Stimulated activated CD8-positive, alpha-beta memory T cell treated with anti-CD3 and anti-CD28 coated beads, Interleukin-7, amount 100 ng/mL, for 1 hour (primary cell): ENCODE measurements at places on chromosomes 16 and 17.

GRCh38 chr17:75439287-75439686 is 17.1 kb upstream of the TMEM94 start:
- no peak for DNase-seq

- no peak for DNase-seq
Measured at GRCh38 chr16:57016301-57016700, 26.9 kb downstream of the NLRC5 start.

- DNase-seq, result no peak
Measured at GRCh38 chr17:43702637-43703036, 40.9 kb upstream of the MEOX1 start.

DNA sequence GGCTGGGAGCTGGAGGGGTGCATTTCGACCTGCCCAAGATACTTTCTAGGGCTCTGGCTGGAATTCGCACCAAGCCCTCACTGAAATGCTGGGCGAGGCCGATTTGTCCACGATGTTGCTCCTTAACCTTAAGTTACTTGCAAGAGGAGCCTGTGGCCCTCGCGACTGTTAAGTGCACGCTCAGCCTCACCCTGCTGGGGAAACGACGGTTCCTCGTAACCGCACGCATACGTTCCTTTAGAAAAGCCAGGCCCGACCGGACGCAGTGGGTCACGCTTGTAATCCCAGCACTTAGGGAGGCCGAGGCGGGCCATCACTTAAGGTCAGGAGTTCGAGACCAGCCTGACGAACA is 607 bp upstream of the NCOR1 start:
- no peak for DNase-seq

DNA sequence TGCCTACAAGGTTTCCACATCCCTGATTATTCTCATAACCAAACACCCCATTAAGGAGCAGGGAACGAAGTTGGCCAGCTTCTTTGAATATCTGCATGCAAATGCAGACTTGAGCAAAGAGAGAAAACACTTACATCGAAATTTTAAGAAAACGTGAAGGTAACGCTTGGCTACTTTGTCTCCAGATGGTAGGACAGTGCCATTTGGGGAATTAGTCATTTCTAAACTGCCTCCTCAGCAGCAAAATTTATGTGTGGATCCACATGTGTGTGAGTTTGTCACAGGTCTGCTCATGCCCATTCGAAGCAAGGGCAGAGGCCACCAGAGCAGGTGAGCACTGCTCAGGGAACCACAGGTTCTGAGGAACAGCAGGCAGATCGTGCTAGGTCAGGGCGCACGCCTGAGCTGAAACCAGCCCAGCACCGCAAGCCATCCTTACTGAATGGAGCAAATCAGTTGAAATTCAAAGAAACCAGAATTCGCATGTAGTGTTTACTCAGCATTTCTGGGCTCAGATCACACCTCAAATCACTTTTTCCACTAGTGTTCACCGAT is 80.1 kb downstream of the SOCS1 start:
- no peak for DNase-seq

GRCh38 chr17:78883089-78883532 is 19.9 kb downstream of the CEP295NL start:
- DNase-seq, result no peak
